ENCODE measurements at places on chromosomes 11 and 22.

GRCh38 chr11:118641397-118642019 is 34.1 kb downstream of the PHLDB1 start:
- DNase-seq: no peak

DNA sequence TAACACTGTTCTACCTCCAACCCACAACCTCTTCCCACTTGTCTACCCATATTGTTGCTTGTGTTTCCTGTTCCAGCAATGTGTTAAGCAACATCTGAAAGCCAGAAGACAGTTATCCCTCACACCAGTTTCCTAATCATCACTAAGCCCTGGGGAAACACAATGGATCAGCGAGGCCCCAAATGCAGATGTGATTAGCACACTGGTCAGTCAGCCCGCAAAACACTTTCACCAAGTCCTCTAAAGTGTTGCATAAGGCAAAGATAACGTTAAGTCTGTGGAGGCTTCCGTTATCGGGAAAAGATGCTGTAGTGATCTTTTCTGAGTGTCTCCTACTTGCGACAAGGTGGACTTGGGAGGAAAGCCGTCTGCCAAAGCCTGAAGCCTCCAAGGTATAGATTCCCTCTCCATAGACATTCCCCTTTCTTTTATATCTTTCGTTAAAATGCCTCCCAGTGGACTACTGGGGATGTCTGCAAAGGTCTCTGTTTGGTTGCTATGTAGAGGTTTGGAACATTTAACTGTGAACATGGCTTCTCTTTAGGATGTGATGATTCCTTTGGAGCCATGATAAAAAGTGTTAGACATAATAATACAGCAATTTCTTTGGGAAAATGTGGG is at the start of gene MS4A3:
TSS of gene MS4A3 (plus strand) at position 317 of the 621 bp plus-strand sequence. CDS start 4,496 bp downstream, outside the sequence.
- DNase-seq: no peak

GRCh38 chr11:57475671-57476046 is 15.3 kb downstream of the RTN4RL2 start:
- no peak for DNase-seq

- no peak for DNase-seq
Measured at GRCh38 chr11:129260750-129261149, 68.6 kb upstream of the ARHGAP32 start.

DNA sequence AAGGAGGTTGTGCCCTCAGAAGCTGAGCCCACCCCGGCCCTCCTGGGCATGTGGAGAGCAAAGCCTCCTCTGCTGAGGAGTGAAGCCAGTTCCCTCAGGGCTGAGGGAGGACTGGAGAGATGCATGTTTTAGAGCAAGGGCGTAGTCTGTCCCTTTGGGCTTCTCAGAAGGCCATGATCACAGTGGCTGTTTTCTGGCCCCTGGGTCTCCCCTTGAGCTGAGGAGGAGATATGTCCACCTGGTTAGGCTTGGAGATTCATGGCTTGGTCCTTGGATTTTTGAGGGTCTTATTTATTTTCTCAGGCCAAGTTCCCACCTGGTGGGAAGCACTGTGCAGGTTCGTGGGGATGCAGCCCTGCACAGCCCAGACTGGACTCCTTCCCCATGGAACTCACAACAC is 46.5 kb upstream of the THY1 start:
- DNase-seq: no peak

DNA sequence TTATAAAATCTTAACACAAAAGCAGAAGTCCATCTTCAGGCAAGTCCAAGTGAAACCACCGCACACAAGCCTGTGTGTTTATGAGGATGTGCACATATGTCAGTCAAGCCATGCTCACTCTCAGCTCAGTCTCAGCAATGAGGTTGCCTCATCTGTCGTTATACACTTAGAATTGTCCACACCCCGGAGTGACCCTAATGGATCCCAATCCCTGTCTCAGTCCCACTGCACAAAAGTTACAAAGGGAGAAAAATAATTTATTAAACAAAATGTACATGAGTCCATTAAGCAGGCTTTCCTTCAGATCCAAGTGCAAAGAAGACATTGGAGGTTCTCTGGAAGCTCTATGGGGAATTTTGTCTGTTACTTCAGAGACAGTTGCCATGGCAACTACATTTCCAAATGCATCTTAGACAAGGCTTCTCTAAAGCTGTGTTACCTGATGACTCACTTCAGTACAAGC is 24.4 kb downstream of the OR8B12 start:
- DNase-seq: peak; percentile 2

DNA sequence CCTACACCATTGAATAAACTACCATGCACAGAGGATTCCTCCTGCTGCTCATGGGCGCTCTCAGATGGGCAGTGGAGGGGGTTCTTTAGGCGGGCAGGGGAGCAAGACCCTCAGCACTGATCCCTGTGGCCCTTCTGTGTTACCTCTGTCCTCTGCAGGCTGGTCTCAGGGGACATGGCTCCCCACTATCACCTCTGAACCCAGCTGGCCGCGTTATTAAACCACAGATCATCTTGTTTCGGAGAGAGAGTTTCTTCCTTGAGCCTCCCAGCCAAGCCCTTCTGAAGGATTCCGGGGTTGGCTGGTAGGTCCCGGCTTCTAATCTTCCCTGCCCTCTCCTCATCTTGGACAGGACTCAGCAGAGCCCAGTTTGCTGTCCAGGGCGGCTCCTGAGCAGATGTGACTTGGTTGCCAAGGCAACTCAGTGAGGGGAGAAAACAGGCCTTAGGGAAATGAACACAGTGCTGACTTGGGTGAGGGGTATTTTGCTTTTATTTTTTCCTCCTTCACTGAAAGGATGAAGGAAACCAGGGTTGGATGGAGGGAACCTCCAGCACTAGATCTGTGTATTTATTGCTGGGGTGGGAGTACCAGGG is 13.3 kb downstream of the APOL3 start:
- no peak for DNase-seq

DNA sequence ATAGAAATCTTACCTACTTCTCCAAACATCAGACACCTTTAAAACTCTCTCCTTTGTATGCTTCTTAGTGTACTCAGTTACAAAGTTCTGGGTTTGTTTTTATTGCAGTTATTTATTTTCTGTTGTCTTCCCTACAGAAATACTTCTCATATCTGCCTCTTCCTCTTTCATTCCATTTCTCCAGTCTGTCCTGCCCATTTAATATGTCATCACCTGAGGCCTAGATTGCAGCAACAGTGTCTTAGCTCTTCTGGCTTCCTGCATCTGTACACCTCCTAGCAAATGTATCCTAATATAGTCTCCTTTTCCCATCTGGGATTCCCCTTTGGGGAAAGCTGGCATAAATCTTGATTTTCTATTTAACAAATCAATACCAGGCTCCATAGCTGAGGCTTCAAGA is 34.9 kb upstream of the PCF11 start:
- DNase-seq: no peak

DNA sequence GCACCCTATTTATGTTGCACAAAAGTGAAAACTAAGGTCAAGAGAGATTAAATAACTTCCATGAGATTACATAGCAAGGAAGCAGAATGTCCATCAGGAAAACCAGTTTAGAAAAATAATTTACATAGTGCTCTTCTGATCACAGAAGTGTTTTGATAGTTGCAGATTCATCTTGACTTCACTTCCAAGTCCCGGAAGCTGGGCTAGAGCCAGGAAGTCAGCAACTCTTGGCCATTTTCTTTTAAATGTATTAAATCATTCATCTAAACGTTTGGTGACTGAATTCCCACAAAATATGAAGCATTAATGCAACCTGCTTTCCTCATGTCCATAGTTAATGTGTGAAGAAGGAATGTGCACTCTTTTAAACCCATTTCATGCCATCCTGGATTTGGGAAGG is 29.7 kb downstream of the APLP2 start:
- peak; percentile 22 for DNase-seq

GRCh38 chr11:35021589-35021988 is 105.2 kb downstream of the PDHX start:
- DNase-seq: no peak

DNA sequence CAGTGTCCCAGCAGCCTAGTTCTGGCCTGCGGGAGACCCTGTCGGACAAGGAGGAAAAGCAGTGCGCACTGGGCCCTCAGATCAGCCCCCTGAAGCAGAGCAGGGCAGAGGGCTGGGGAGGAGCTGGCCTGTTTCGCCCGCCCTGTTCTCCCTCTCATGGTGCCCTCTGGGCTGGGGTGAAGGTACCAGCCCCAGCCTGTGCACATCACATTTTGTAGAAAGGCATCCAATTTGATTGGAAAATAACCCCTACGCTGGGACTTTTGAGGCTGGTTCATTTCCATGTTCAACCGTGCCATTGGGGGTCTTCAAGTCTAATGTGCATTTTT is 832 bp upstream of the NAP1L4 start:
- DNase-seq: no peak

DNA sequence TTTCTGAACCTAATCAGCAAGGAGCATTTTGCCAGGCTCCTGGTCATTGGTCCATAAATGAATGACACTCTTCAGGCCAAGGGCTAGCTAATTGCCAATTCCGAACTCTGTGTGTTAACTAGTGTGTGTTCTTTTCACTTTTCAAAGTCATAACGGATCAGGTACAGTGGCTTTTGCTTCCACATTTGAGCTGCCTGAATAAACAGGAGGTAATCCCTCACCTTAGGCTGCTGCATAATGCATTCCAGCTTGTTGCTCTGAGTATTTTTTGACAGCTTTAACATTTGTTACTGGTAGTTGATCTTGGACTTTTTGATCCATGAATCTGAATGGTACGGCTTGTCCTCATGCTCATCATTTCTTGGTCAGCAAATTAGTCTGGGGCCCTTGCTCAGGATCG is 485.1 kb downstream of the CNTN5 start:
- DNase-seq: no peak

DNA sequence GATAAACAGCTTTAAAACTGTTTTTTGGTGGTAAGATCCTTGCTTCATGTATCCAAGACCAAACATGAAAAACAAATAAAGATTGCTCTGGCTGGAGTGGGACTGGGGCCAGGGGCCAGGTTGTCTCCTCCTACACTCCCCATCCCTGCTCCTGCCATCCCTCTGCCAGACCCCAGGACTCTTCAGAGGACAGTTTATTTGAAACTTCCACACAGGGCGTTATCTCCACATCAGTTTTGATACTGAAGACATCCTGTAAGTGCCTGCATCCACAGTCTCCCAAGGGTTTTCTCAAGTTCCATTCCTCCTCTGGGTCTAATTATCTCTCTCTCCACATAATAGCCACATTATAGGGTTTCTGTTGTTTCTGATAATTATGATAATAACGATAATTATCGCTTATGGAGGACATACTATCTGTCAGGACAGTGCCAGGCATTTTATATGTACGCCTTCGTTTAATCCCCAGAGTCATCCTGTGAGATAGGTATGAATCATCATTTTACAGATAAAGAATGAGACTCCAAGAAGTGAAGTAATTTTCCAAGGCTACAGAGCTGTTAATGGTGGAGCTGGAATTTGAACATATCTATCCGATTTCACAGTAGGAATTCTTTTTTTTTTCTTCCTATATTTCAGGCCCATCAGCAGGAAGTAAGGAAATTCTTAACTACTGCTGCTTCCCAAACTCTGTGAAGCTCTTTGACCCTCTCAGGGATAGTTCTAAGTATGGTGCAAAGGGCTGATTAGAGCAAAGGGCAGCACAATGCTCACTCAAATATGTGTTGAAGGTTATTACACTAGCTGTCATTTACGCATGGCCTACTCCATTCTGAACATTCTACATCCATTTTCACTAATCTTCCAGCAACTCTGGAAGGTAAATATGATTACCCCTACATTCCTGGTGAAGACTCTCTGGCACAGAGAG is 488.0 kb upstream of the CCDC90B start:
- DNase-seq: peak; percentile 47

- DNase-seq: no peak
Measured at GRCh38 chr11:2529636-2530035, 84.8 kb downstream of the KCNQ1 start.

- DNase-seq: no peak
Measured at GRCh38 chr11:129163714-129164164, 28.4 kb downstream of the ARHGAP32 start.

GRCh38 chr11:83475760-83476159 is 189.6 kb upstream of the CCDC90B start:
- DNase-seq: no peak

GRCh38 chr11:62925745-62926679 is 4.8 kb upstream of the CHRM1 start:
- no peak for DNase-seq

DNA sequence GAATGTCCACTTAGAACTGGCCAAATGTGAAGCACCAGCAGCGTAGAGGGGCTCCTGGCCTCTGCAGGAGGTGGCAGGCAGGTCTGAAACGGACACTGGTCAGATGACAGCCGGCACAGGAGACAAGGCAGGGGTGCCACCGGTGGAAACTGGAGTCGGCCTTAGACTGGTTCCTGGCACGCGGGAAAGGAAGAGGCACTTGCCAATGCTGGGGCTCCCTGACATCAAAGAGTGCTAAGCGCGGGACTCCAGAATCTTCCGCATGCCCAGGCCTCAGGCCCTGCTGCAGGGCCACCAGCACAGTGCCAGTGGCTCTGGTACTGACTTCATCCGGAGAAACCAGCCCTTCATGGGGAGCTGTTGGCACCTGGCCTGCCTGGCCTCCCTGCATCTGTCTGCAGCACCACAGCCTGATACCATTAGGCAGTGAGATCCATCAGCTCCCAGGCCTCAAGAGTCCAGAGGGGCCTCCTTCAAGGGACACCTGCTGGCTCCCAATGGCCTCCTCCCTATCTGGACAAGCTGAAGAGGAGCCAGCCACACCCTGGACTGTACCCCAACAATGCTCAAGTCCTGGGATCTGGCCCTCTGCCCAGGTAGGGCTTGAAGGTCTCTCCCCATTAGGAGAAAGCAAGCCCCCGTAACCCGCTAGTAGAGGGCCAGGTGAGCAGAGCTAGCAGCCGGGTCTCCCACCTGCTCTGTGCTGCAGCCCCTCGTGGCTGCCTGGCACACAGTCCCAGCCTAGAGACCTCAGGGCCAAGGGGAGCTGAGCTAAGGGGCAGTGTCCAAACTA is 29.7 kb upstream of the GNB1L start:
- DNase-seq: no peak

DNA sequence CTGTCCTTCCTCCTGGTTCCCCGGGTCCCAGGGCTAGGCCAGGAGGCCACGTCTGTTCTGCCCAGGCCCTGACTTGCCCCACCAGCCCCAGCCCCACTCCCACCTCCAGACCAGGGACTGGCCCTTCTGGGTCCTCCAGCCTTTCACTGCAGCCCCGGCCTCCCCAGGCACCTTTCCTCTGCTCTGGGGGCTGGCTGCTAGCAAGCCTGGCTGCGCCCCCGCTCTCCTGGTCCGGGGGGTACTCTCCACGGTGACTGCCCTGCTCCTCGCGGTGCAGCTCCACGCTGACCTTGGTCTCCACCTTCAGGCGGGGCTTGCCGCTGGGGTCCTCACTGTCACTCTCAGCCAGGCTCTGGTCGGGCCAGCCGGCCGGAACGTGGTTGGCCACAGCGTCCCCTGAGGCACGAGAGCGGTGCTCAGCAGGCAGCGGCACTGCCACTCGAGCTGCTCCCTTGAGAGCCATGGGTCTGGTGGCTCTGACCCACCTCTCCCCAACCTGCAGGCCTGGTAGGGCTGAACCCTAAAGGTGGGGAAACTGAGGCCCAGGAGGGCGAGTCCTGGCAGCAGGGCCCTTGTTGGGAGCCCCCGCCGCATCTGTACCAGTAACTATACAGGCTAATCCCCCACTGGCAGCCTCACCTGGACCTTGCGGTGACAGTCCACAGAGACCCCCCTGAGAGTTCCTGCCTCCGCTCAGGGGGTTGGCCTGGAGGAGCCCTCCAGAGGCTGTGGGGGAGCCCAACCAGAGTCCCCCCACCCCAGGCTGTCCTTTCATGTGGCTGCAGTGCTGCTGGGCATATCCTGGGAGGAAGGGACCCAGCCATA is 29.0 kb downstream of the TRMU start:
- no peak for DNase-seq

GRCh38 chr11:132911186-132911585 is 621.1 kb downstream of the OPCML start:
- DNase-seq: peak; percentile 76

- no peak for DNase-seq
Measured at GRCh38 chr11:42709216-42709615, 602.6 kb upstream of the API5 start.

GRCh38 chr11:121372028-121372427 is 79.5 kb downstream of the SC5D start:
- no peak for DNase-seq
